ENCODE measurements at places on chromosomes 7 and 10.
A peak's percentile ranks its signal among the peaks of the same experiment; 100 is the strongest.

- DNase-seq, result peak; percentile 52
Observed at GRCh38 chr7:134458341-134458805, 527 bp downstream of the AKR1B1 start.

DNA sequence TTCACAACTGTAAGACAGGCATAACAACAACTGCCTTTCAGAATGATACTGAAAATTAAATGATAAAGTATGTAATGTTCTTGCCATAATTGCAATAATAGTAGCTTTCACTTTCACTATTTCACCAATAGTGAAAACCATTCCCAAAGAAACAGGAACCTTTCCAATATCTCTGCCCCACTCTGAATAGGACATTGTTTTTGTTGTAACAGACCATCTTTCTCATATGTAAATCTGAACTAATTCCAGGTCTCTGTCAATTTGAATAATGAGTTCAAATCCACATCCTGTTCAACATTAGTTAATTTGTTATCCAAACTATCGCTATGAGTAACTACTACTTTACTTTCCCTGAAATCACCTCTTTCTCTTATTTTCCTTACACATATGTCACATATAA, 148.0 kb downstream of the LRRN3 start:
- DNase-seq, result no peak

DNA sequence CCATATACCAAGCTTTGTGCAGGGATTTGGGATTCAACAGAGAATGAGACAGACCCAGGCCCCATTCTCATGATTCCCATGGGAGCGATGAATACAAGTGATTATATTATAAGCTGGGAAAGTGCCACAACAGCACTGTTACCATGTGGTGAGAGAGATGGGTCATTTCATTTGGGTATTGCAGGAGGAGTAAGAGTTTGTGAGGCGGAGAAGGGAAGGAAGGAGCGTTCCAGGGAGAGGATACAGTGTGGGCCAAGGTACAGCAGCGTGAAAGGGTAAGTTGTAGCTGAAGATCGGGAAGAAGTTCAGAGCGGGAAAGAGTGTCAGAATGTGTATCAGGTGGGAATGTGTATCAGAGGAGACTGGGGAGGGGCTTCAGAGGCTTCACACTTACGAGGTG, 38.5 kb downstream of the GOLGA7B start:
- DNase-seq, result no peak

GRCh38 chr10:61904733-61905725, 3.5 kb downstream of the ARID5B start:
- no peak for DNase-seq

DNA sequence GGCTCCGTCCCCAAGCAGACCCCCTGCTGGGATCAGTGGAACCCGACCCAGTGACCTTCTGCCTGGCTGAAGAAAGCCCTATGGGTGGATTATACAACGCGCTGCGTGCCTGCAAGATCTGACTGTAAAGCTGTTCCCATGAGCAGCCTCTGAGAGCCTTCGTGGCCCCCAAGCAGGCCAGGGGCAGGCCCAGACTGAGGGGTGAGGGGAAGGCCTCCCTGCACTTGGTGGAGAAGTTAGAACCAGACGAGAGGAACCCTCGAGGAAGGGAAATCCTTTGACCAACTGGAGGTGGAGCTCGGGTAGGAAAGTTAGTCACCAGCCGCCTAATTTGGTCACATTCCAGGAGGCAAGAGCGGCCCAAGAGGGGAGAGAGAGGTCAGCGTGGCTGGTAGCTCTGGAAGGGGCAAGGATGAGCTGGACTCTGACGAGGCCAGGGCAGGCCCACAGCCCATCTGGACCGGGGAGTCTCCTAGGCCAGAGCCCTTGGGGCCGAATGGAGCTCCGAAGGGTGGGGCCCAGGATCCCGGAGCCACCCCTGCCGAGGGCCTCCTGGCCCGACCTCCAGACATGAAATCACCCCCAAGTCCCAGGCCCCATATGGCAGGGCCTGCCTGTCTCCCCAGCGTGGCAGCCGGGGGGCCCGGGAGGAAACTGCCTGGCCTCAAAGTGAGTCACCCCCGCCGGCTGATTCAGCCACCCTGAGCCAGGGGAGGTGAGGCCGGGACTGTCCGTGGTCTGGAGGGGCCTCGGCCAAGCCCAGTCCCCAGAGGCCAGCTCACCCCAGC, 23.3 kb upstream of the PDGFA start:
- no peak for DNase-seq

GRCh38 chr7:2115760-2116447, 116.8 kb downstream of the MAD1L1 start:
- DNase-seq, result peak; percentile 25
